Osteoblast (primary cell): ENCODE measurements at places on chromosomes 11 and 22. TPM values are rescaled to one million over a fixed set of nuclear protein-coding genes. Genes with fewer than 3 reads are reported as not detected.
A peak's percentile ranks its signal among the peaks of the same experiment; 100 is the strongest.

Gene SEC14L6
- not detected in 2 replicates for total RNA-seq

DNA sequence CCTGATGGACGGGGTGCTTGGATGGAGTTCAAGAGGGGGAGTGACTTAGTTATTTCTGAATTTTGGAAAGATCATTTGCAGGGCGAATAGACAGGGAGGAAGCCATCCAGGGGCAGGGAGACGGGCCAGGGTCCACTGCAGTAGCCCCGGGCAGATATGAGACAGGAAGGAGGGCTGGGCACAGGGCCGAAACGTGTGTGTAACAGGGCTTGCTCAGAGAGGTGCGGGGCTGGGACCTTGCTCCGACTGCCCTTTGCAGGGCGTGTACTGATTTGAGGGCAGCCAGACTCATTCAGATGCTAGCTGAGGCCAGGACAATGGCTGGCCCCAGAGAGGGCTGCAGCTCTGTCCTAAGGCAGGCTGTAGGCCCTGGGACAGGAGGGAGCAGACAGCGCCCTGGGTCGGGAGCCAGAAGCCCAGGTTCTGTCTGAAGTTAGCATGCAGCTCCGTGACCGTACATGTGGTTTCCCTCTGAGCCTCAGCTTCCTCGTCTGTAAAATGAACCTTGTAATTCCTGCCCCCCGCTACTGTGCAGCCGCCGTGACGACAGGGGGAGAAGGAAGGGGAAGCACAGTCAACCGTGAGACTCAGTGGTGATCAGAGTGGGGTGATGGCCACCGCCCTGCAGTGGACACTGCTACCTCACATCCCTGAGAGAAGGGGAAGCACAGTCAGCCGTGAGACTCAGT, 103.4 kb downstream of the PHF21B start:
- H3K27me3 ChIP-seq: no peaks in the 10 kb centered on the region
- H3K27ac ChIP-seq: no peak overlapping the region
- no peak for DNase-seq
- no peaks in the 10 kb centered on the region for H3K4me1 ChIP-seq
- no peaks in the 10 kb centered on the region for H3K36me3 ChIP-seq

GRCh38 chr22:19233189-19233661, 54.7 kb upstream of the SLC25A1 start:
- H3K4me3 ChIP-seq: no peak overlapping the region
- peaks cover 27% of the 10 kb centered on the region for H3K36me3 ChIP-seq
- H3K4me1 ChIP-seq: no peaks in the 10 kb centered on the region
- H3K27me3 ChIP-seq: no peaks in the 10 kb centered on the region
- DNase-seq: no peak

GRCh38 chr11:67099831-67100324, 19.2 kb upstream of the KDM2A start:
- no peaks in the 10 kb centered on the region for H3K36me3 ChIP-seq
- no peak overlapping the region for H3K27ac ChIP-seq
- peak; percentile 27 for DNase-seq
- no peaks in the 10 kb centered on the region for H3K4me1 ChIP-seq
- H3K27me3 ChIP-seq: no peaks in the 10 kb centered on the region
- H3K4me3 ChIP-seq: no peak overlapping the region

- H3K4me1 ChIP-seq: peaks cover 84% of the 10 kb centered on the region
- H3K27me3 ChIP-seq: no peaks in the 10 kb centered on the region
- H3K36me3 ChIP-seq: peaks cover 19% of the 10 kb centered on the region
- no peak overlapping the region for H3K4me3 ChIP-seq
- peak overlapping the region; percentile 77 for H3K27ac ChIP-seq
- DNase-seq: no peak
Measured at GRCh38 chr22:45688600-45689080, 17.0 kb downstream of the ATXN10 start.

DNA sequence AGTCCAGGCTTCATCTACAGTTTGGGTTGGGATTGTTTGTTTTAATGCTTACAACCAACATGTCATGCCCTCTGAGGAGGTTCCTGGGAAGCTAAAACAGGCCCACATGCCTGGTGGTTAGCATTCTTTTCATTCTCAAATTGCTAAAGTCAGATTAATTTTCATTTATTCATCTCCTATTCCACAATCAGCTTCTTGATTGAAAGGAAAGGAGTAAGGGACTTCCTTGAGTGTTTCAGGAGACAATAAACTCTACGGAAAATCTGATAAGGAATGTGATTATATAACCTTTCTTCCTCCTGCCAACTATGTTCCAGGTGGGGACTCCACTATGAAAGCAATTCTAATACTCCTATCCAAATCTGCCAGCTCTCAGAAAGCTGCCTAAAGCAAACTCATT, 30.8 kb downstream of the MRTFA start:
- no peaks in the 10 kb centered on the region for H3K27me3 ChIP-seq
- H3K4me1 ChIP-seq: peaks cover 42% of the 10 kb centered on the region
- DNase-seq: no peak
- peak overlapping the region; percentile 32 for H3K27ac ChIP-seq
- H3K36me3 ChIP-seq: no peaks in the 10 kb centered on the region

Gene PHOX2A
- not detected in 2 replicates for total RNA-seq

Gene TIGD3
- not detected in 2 replicates for total RNA-seq
